ENCODE measurements at places on chromosomes 3 and 15. TPM values are rescaled to one million over a fixed set of nuclear protein-coding genes. Genes with fewer than 3 reads are reported as not detected.

Gene TYRO3
- total RNA-seq: 1.3 TPM

Gene ACKR4
- not detected for total RNA-seq

Gene CLDN11
- 0.10 TPM for total RNA-seq

Gene CADM2
- not detected for total RNA-seq

Gene GOLGA8G
- total RNA-seq: not detected

Gene HYPK
- total RNA-seq: 15.3 TPM

Gene NCBP2
- total RNA-seq: 50.7 TPM

Gene ZDHHC19
- not detected for total RNA-seq

Gene CLSTN2
- not detected for total RNA-seq
